ENCODE measurements at places on chromosomes 11 and 22. TPM values are rescaled to one million over a fixed set of nuclear protein-coding genes. Genes with fewer than 3 reads are reported as not detected.
A peak's percentile ranks its signal among the peaks of the same experiment; 100 is the strongest.

DNA sequence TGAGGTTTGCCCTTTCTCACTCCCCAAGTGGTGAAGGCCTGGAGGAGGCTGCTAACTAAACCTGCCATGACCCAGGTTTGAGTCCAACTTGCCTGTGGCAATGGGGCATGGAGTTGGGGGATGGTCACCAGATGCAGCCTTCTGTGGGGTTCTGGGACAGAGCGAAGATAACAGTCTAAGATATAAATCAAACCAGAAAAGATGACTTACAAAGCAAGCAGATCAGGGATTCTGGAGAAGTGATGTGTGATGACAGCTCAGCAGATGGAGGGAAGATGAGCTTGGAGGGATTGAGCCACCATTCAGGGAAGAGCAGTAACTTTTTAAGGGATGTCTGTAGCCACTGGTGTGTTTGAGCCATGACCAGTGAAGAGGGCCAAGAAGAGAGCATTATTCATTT lies 63.6 kb downstream of the MTNR1B start:
- H3K27ac ChIP-seq, result no peak overlapping the region
- H3K4me1 ChIP-seq, result no peaks in the 10 kb centered on the region
- no peak overlapping the region for H3K4me3 ChIP-seq
- DNase-seq, result no peak
- no peaks in the 10 kb centered on the region for H3K36me3 ChIP-seq

DNA sequence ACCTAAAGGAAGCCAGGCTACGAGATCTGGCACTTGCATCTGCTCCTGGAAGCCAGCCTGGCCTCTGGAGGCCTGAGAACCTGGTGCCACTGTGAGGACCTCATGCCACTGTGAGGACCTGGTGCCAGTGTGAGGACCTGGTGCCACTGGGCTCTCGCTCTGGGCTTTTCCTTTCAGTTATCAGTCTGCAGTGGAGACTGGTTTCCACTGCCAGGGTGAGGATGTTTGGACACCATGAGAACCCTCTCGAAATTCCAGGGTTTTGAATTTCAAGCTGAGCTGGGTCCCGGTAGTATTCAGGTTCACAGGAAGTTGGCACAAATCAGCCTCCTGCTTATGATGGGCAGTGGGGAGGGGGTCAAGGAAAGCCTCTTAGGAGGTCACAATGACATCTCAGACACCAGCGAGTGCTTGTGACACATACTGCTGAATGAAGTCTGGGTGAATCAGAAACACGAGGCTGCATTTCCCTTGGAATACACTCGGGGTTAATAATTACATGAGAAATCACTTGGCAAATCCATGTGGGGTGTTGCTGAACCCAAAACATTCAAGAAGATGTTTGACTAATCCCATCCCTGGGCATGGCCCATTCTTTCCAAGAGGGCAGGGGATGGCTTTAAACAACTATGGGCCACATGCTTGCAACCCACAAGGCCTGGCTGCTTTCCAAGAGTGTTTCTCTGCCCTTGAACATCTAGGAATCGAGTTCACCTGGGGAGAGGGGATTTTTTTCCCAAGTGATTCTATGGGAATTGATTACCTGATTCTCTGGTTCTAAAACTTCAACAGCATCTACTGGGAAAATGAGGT lies 60.2 kb downstream of the LINC01488 start:
- DNase-seq, result no peak
- peaks cover 13% of the 10 kb centered on the region for H3K27me3 ChIP-seq
- no peak overlapping the region for H3K27ac ChIP-seq
- peaks cover 10% of the 10 kb centered on the region for H3K4me1 ChIP-seq

- peaks cover 42% of the 10 kb centered on the region for H3K27me3 ChIP-seq
- no peak for DNase-seq
- no peak overlapping the region for H3K27ac ChIP-seq
- H3K4me3 ChIP-seq, result no peak overlapping the region
- no peaks in the 10 kb centered on the region for H3K4me1 ChIP-seq
Measured at GRCh38 chr22:36565686-36566085, 36.7 kb upstream of the EIF3D start.

DNA sequence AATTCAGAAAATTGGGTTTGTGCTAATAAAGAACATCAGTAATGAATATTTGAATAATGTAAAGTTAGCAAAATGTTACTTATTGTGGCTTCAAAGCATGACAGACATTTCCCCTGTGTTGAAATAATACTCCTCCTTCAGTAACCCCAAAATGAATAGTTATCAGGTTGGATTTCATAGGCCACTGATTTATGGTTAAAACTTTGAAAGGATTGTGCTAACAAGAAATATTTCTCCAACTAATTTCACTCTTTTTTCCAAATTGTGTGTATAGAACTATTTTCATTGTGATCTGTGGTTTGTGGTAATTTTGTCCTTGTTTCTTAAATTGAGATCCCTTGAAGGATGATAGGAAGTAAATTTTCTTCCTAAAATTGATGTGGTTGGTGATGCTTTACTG lies 7.9 kb downstream of the DDX10 start:
- H3K4me1 ChIP-seq, result peaks cover 24% of the 10 kb centered on the region
- H3K36me3 ChIP-seq, result peaks cover 29% of the 10 kb centered on the region
- H3K4me3 ChIP-seq, result no peak overlapping the region
- no peak overlapping the region for H3K27ac ChIP-seq
- DNase-seq, result no peak

GRCh38 chr22:17237038-17237668 lies 17.9 kb upstream of the ADA2 start:
- peaks cover 10% of the 10 kb centered on the region for H3K4me1 ChIP-seq
- no peaks in the 10 kb centered on the region for H3K36me3 ChIP-seq
- peak overlapping the region; percentile 87 for H3K27ac ChIP-seq

GRCh38 chr11:80948781-80949180 lies 1508.0 kb upstream of the TENM4 start:
- no peak for DNase-seq
- H3K4me1 ChIP-seq, result no peaks in the 10 kb centered on the region
- H3K27ac ChIP-seq, result no peak overlapping the region
- H3K36me3 ChIP-seq, result no peaks in the 10 kb centered on the region
- H3K4me3 ChIP-seq, result no peak overlapping the region

- H3K4me1 ChIP-seq, result peaks cover 23% of the 10 kb centered on the region
- peaks cover 23% of the 10 kb centered on the region for H3K36me3 ChIP-seq
- DNase-seq, result peak; percentile 58
- H3K27ac ChIP-seq, result no peak overlapping the region
Measured at GRCh38 chr22:40418366-40419201, 48.2 kb downstream of the SGSM3 start.

DNA sequence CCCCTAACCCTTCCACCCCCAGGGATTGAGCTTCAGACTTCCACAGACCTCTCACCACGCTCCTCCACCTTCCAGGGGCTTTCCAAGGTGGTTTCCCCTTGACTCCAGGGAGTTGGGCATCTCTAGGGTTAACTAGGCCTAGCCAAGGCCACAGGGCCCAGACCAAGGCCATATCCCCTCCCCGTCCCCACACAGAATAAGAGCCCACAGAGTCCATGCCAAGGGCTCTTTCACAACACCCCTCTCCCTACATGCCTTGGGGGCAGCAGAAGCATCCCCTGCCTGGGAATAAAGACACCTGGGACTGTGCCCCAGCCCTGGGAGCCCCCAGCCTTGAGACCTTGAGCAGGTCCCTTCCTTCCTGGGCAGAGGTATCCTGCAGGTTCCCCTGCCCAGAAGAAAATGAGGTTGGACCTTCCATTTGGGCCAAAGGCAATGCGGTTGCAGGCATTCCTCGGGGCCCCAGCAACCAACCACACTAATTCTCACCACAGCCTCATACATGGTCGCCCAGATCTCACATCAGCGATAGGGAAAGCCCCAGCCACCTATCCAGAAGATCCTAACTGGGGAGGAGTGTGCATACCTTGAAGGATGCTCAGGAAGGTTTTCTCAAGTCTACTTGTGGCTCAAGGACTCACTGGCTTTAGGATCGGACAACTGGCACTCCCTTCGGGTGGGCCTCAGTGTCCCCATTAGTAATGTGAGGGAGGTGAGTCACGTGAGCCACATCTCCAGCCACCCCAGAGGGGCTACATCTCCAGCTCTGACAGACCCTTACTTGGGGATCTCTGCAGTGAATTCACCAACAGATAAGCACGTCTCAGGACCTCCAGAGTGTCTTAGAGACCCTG lies 1.7 kb downstream of the GDPD5 start:
- no peaks in the 10 kb centered on the region for H3K36me3 ChIP-seq
- no peak for DNase-seq
- peak overlapping the region; percentile 60 for H3K4me3 ChIP-seq
- H3K4me1 ChIP-seq, result peaks cover 15% of the 10 kb centered on the region

- H3K36me3 ChIP-seq, result no peaks in the 10 kb centered on the region
- DNase-seq, result no peak
- H3K27ac ChIP-seq, result no peak overlapping the region
- H3K4me1 ChIP-seq, result no peaks in the 10 kb centered on the region
- no peaks in the 10 kb centered on the region for H3K27me3 ChIP-seq
Measured at GRCh38 chr11:109680127-109680526, 258.1 kb downstream of the C11orf87 start.

- H3K27ac ChIP-seq, result no peak overlapping the region
- peaks cover 3% of the 10 kb centered on the region for H3K4me1 ChIP-seq
- peaks cover 9% of the 10 kb centered on the region for H3K36me3 ChIP-seq
- H3K4me3 ChIP-seq, result no peak overlapping the region
- no peaks in the 10 kb centered on the region for H3K27me3 ChIP-seq
Measured at GRCh38 chr11:118082880-118083552, 3.7 kb downstream of the SMIM35 start.

DNA sequence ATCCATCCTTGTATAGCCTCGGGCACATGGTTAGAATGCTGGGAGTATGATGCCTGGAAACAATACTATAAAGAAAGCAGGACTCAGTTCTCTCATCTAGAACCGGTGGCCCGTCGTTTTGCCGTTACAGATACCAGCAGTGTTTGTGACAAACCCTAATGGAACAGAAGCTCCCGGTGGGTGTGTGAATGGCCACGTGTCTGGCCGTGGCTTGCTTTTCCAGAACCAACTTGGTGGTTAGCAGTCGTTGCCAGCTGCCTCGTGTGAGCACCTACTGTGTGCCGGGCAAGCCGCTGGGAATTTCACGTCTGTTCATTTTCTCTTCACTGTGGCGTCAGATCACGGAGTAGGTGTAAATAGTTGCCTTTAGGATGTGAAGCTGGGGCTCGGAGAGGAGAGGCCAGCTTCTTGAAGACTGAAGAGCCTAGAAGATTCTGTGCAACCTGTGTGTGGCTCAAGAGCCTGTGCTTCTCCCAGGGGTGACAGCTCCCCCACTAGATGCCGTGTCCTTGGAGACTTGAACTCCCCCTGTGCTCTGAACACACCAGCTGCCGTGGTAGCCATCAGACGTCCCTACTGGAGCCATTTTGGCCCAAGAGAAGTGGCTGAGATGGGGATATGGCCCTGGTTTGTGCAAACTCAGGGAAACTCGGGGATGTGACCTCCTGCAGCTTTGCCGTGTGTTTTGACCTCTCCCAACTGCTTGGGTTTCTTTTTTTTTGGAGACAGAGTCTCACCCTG lies 57.5 kb upstream of the PPARA start:
- no peaks in the 10 kb centered on the region for H3K27me3 ChIP-seq
- H3K4me1 ChIP-seq, result no peaks in the 10 kb centered on the region
- H3K27ac ChIP-seq, result no peak overlapping the region
- H3K4me3 ChIP-seq, result no peak overlapping the region

DNA sequence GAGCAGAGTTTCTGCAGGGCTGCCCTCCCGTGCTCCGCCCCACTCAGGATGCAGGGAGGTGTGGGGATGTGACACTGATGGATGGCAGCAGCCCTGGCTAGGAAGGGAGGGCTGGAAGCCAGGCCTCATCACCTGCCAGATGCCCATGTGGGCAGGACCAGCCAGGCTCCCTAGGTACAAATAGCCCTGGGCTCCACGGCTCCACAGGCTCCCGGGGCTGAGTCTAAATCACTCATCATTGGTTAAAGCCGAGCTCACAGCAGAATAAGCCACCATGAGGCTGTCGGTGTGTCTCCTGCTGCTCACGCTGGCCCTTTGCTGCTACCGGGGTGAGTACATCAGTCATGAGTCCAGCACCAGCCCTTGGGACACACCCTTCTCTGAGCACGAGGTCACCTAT lies at the start of gene SCGB1D1:
SCGB1D1 (plus strand) TSS at position 206 of the 400 bp plus-strand sequence; CDS start at position 275, 69 bp downstream.
- H3K4me3 ChIP-seq, result no peak within 1 kb of the TSS
- H3K36me3 ChIP-seq, result peaks cover under 1% of the 10 kb centered on the region
- H3K27me3 ChIP-seq, result peaks cover 49% of the 10 kb centered on the region
- DNase-seq, result no peak
- no peak within 1 kb of the TSS for H3K27ac ChIP-seq
- no peaks in the 10 kb centered on the region for H3K4me1 ChIP-seq

DNA sequence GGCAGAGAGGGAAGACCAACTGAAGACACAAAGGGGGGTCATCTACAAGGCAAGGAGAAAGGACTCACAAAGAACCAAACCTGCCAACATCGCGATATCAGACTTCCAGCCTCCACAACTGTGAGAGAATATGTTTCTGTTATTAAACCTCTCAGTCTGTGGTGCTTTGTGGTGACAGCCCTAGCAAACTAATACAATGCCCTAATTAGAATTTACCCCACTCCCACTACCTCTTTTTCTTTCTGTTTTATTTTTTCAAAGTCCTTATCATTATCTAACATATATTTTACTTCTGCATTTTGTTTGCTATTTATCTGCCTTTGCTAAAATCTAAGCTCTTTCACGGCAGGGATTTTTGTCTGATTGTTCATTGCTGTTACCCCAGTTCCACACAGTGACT lies 2.5 kb upstream of the OR52D1 start:
- no peaks in the 10 kb centered on the region for H3K36me3 ChIP-seq
- H3K27ac ChIP-seq, result no peak overlapping the region
- DNase-seq, result no peak
- H3K4me1 ChIP-seq, result peaks cover 2% of the 10 kb centered on the region

- no peak overlapping the region for H3K27ac ChIP-seq
- H3K27me3 ChIP-seq, result no peaks in the 10 kb centered on the region
- H3K4me3 ChIP-seq, result no peak overlapping the region
- no peaks in the 10 kb centered on the region for H3K36me3 ChIP-seq
- peaks cover 13% of the 10 kb centered on the region for H3K4me1 ChIP-seq
Measured at GRCh38 chr11:116729501-116730240, 43.1 kb downstream of the BUD13 start.

- peaks cover 7% of the 10 kb centered on the region for H3K27me3 ChIP-seq
- no peaks in the 10 kb centered on the region for H3K36me3 ChIP-seq
- no peak for DNase-seq
- H3K4me1 ChIP-seq, result peaks cover 5% of the 10 kb centered on the region
- H3K27ac ChIP-seq, result no peak overlapping the region
Measured at GRCh38 chr11:120184946-120185705, 25.7 kb upstream of the OAF start.

APOA4 gene
- not detected for total RNA-seq

DNA sequence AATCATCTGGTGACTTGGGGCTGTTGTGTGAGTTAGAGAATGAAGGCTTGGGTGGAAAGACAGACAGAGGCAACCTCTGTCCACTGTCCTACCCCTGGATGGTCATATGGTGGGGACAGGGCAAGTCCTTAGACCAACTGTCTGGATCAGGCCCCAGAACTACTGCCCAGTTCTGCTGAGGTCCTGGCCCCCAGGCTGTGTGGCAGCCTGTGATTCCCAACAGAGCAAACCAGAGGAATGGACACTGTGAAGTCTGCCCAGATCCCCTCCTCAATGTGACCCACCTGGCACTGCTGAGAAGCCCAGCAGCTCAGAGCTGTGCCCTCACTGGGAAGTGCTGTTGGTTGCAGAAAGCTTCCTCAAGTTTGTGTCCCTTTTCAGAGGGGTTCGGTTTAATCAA lies 69.0 kb downstream of the GGTLC2 start:
- no peaks in the 10 kb centered on the region for H3K36me3 ChIP-seq
- peaks cover 6% of the 10 kb centered on the region for H3K4me1 ChIP-seq
- no peak for DNase-seq

All from activated naive CD8-positive, alpha-beta T cell treated with anti-CD3 and anti-CD28 coated beads for 36 hours (primary cell).